ENCODE measurements at places on chromosomes 1 and 21.

GRCh38 chr1:92291372-92291999 lies 7.3 kb downstream of the GLMN start:
- DNase-seq: peak; percentile 53

GRCh38 chr1:116711263-116711840 lies 42.9 kb upstream of the CD2 start:
- DNase-seq: no peak

DNA sequence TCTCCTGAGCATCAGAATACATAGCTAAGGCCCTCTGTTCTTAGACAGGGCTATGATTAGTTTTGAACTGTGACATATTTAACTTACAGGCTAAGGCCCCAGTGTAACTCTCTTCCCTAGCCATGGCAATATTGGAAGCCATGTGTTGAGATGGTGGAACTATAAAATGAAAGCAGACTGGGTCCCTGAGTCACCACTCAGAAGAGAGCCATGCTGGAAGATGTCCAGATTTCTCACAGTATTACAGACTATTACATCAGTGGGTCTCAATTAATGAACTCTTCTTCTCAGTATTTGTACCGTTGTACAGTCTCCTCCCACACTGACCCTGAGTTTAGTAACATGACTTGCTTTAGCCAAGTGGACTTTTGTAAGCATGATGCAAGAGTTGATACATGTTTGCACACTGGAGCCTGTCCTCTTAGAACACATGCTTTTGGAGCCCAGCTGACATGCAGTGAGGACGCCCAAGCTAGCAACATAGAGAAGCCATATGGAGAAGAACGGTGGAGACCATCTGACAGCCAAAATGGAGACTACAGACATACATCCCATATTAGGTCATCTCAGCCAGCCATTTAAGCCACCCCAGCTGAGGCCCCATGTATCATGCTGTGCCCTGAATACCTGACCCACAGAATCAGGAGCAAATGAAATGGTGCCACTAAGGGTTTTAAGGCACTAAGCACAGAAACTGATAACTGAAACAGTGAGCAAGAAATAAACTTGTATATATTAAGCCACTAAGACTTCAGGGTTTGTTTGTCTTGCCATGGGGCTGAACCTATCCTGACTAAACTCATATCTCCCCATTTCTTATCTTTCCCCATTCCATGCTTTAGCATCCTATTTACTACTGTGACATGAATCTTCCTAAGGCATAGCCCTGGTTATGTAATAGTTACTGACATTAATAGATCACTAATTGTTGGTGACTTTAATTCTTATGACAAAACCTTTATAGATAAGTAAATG lies 24.4 kb downstream of the TBX15 start:
- peak; percentile 95 for DNase-seq

DNA sequence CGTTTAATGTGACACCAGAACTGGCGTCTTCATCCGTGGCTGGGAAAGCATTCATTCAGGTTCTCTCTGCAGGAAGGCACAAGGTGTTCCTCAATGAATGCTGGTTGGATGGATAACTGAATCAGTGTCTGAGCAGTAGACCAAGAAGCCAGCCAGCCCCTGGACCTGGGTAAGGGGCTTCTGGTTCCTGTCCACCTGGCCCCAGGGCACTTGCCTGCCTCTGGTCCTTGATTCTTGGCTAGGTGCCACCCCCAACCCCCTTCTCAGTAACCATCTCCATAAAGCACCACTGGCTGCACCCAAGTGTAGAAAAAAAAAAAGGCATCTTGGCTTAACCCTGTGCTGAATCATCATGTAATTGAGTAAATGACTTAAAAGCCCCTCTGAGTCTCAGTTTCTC lies 59.1 kb downstream of the KCND3 start:
- DNase-seq: no peak

- DNase-seq: no peak
Observed at GRCh38 chr1:58874757-58875755, 91.2 kb upstream of the JUN start.

- DNase-seq: peak; percentile 82
Observed at GRCh38 chr1:11790880-11791715, 14.7 kb downstream of the MTHFR start.

- DNase-seq: no peak
Observed at GRCh38 chr1:12341667-12342066, 111.8 kb downstream of the VPS13D start.

Data from brain microvascular endothelial cell (primary cell).